RWPE1 (cell line): ENCODE measurements at places on chromosomes 13 and 19.

DNA sequence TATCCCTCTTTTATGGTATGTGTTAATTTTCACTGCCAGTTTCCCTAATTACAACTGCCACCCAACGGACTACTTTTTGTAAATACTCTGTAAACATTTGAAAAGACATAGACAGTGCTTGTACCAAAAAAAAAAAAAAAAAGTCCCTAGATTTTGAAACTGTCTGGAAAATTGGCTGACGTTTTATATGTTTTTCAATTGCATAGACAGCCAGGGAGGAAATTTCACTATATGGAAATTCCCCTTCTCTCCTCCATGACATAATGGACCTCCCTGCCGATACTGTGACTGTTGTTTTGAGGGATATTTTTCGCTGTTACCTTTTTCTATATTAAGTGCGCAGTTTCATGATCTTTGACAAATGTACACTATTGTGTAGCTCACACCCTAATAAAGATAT lies 43.4 kb downstream of the C13orf42 start:
- no peak for DNase-seq

GRCh38 chr13:97440598-97441170 lies 6.7 kb downstream of the RAP2A start:
- no peak for DNase-seq

DNA sequence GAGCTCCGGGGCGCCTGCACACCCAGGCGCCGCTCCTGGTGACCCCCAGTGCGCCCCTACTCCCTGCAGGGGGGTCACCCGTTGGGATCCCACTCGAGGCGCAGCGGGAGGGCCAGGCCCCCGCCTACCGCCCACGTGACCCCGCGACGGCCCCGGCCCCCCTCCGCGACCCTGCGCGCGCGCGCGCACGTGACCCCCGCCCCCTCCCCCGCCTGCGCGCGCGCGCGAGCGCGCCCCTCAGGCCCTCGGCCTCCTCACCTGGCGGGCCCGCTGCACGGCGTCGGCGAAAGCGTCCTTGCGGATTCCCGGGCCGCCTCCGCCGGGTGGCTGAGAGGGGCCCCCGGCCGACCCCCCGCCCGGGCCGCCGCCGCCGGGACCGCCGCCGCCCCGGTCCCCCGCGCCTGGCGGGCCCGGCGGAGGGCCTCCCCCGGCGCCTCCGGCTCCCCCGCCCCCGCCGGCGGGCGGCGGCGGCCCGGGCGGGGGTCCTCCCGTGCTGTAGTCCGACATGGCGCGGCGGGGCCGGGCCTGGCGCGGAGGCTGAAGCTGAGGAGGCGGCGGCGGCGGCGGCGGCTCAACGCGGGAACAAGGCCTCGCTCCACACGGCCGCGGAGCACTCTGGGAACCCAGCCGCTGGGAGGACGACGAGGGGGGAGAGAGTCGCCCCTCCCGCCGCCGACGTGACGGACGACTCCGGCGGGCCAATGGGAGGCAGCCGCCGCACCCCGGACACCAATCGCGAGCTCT lies at the start of gene KHSRP:
TSS of gene KHSRP (minus strand) at position 617 of the 744 bp plus-strand sequence. CDS start at position 507, 110 bp downstream.
- peak; percentile 37 for DNase-seq

- no peak for DNase-seq
These were observed 35.2 kb upstream of the WDFY2 start for GRCh38 chr13:51549050-51549449.

DNA sequence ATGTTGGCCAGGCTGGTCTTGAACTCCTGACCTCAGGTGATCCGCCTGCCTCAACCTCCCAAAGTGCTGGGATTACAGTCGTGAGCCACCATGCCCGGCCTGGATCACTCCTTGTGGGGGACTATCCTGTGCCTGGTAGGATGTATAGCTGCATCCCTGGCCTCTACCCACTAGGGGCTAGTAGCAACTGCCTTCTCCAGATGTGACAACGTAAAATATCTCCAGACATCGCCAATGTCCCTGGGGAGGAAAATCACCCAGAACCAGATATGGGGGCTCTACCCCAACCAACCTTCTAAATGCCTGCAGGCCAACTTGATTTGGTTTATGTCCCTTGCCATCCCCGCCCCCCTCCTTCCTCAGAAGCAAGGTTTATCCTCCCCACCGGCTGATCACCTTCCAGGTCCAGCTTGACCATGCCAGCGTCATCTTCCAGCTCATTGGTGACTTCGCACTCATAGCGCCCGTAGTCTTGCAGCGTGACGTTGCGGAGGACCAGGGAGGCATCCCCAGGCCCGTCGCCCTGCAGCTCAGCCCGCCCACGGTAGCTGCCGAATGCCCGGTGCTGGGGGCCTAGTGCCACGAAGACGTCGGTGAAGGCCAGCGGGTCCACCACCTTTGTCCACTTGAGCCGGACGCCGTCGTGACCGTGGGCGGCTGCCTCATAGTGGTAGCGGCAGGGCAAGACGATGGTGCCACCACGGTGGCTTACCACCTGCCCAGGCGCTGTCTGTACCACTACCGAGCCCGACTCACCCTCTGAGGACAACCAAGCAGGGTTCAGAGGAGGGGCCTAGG lies 12.5 kb downstream of the TM6SF2 start:
- no peak for DNase-seq

GRCh38 chr19:39053276-39054090 lies 21.1 kb upstream of the FBXO27 start:
- no peak for DNase-seq

- no peak for DNase-seq
These were observed 373.6 kb downstream of the FGF14 start for GRCh38 chr13:102028206-102028605.

GRCh38 chr13:63636316-63636993 lies 2220.8 kb upstream of the PCDH20 start:
- DNase-seq: peak; percentile 4

DNA sequence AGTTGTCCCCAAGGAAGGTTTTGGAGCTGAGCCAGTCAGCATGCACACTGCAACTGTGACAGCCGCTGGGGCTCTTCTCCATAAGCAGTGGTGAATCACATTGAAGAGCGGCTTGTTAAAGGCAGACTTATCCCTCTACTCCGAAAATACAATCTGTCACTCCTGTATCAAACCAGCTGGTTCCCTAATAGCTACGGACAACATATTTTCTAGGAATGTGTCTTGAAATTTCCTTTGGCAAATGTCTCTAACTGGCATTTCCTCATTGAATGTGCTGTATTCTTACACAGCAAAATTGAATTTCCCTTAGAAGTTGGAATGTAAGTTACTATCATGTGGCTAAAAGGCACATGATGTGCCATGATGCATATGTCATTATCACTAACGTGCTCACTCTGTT lies 104.0 kb upstream of the GPR12 start:
- no peak for DNase-seq

DNA sequence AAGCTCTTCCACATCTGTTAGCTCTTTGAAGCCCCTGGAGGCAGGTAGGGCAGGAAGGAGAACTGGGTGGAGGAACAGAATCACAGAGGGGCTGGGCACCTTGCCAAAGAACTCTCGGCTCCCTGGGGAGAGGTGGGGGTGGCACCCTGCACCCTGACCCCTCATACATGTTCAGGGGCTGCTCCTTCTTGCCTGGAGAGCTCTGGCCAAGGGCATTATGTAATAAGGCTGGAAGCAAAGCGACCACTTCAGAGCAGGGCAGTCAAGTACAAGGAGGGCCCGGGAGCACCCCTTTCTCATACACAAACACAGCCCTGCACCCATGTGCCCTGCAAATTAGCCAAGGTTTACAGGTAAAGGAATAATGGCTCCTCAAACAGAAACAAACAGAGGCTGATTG lies 351.9 kb upstream of the TSHZ3 start:
- DNase-seq: no peak

- DNase-seq: no peak
These were observed 27.2 kb downstream of the FOXO1 start for GRCh38 chr13:40639221-40639681.

GRCh38 chr19:19528721-19529490 lies at the start of gene YJEFN3:
YJEFN3 (plus strand) TSS chr19:19528911; CDS start chr19:19528933, 22 bp downstream.
- no peak for DNase-seq

GRCh38 chr19:42140125-42140754 lies 8.0 kb upstream of the POU2F2 start:
- no peak for DNase-seq

GRCh38 chr19:4707322-4707721 lies 16.3 kb downstream of the DPP9 start:
- no peak for DNase-seq

- no peak for DNase-seq
These were observed 682.6 kb upstream of the SGCG start for GRCh38 chr13:22497991-22498780.

GRCh38 chr13:37681281-37682032 lies 82.9 kb upstream of the POSTN start:
- DNase-seq: no peak

DNA sequence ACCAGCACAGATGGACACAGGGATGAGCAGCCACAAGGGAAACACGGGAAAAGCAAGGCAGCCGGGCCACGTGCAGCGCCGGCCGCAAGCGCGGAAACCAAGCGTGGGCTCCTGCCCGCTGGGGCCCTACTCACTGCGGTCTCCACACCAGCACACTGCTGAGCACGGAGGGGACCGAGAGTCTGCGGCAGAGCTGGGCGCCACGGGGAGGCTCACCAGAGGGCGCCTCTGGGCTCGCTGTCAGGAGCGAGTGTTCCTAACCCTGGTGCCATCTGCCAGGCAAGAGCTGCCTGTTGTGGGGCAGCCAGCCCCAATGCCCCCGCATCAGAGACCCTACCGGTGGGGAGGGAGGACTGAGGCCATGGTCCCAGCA lies 26.5 kb downstream of the MPND start:
- peak; percentile 43 for DNase-seq

DNA sequence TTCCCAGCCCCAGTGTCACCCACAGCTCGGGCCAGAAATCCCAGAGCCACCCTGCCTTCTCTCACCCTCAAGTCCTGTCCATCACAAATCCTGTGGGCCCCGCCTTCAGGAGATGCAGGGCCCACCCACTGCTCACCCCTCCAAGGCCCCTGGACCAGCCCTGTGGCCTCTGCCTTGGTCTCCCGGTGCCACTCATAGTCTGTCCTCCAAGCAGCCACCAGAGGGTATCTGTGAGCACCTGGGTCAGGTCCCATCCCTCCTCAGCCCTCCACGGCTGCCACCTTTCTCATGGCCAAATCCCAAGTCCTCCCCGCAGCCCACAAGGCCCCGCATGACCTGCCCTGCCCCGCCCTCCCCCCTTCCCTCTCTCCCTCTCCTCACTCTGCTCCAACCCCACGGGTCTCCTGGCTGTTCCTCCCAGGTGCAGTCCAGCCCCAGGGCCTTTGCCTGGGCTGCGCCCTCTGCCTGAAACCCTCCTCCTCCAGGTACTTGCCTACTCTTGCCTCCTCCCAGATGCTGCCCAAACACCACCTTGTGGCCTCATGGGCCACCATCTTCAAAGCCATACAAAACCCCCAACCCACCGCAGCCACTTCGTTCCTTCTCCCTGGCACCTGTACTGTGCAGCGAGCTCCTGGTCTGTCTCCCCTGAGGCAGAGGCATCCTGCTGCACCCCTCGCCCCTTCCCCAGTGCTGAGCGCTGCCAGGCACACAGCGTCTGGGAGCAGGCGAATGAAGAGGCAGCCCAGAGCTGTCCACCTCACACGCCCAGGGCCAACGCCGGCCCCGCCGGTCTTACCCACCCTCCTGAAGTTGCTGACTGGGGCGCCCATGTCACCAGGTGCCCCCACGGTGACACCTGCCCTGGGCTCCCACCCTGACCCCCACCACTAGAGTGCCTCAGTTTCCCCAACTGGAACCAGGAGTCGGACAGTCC lies 13.2 kb upstream of the UQCR11 start:
- peak; percentile 47 for DNase-seq

- no peak for DNase-seq
These were observed 39.6 kb upstream of the C1QTNF9 start for GRCh38 chr13:24269821-24270220.

- no peak for DNase-seq
These were observed 1922.3 kb upstream of the PCDH20 start for GRCh38 chr13:63337921-63338320.

DNA sequence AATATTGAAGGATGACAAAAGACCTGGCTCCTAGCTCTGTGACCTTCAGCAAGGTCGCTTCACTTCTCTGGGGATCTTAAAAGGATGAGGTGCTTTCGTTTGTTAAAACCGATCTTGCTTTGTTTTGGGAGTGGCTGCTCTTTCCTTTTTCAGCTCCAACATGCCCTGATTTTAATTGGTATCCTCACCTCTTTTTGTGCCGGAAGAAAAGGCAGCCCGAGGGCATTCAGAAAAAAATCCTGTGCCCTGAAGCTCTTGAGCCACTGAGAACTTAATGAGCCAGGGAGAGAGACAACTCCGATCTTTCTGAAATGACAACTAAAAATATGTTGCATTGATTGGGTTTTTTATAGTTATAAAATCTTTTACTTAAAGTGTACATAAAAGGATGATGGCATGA lies 19.4 kb downstream of the CLDN10 start:
- DNase-seq: no peak

DNA sequence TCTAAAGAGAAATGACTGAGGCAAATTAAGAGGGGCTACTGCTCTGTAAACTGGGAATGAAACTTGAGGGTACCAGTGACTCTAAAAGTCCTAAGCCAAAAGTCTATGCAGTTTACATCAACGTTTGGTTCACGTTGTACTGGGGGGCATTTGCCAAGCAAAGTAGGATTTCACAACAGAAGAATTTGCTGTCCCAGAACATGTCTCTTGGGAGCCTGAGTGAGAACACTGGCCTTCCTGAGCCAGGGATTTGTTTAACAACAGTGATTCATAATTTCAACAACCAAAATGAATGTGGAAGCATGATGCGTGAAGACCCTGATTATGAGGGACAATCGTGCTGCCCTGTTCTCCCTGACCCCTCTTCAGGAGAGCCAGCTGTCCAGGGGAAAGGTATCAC lies 178.0 kb downstream of the OXGR1 start:
- DNase-seq: no peak

DNA sequence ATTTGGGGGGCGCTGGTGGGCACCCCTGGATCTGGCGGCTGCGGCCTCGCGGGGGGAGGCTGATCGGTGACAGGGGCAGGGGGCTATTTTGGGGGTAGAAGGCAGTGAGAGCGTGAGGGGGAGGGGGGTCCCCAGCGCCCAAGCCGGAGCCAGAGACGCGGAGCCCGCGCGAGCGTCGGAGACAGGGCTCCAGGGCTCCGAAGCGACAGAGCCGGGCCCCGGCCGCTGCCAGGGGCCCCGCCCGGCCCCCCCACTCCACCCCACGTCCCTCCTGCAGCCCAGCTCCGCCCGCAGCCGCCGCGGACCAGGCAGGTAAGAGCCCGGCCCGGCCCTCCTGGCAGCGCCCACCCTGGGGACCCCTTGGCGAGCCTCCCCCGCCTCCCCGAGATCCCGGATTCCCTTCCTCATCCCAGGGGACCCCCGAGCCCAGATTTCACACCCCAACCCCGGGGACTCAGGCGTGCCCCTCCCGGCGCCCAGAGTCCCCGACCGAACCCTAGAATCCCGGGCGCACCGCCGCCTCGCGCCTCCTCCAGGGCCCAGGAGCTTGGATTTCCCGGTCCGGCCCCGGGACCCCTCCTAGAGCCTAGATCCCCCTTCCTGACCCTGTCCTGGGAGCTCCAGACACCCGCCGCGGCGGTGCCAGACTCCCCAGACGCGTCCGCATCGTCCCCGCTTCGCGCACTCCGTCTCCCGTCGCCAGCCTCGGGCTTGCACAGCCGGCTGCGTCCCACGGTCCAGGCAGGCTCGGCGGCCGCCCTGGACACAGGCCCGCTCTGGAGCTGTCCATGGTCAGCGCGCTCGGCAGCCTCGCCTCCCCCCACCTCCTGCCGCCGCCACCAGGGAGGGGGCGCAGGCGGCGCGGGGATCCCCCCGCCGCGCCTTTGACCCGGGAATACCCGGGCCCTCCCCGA lies at the start of gene PPFIA3:
TSS of gene PPFIA3 (plus strand) at position 134 of the 914 bp plus-strand sequence. CDS start 8,330 bp downstream, outside the sequence.
- no peak for DNase-seq
